ENCODE measurements at places on chromosomes 1 and 21. TPM values are rescaled to one million over a fixed set of nuclear protein-coding genes. Genes with fewer than 3 reads are reported as not detected.

DNA sequence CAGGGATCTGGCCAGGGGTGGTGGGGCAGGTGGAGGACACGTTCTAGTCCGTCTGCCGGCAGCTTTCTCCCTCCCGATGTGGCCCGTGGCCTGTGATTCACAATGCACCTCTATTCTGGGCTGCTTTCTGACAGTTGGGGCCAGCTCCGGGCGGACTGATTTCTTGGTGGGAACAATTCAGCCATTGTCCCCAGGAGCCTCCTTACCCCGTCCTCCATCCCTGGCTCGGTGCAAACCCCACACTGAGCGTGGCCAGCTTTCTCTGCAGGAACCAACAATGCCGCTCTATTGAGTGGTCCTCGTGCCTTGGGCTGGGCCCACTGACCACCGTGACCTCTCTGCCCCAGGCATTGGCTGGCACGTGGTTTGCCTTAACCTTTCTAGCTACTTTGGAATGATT, 29.7 kb downstream of the PADI2 start:
- no peaks in the 10 kb centered on the region for H3K36me3 ChIP-seq
- no peak for DNase-seq
- H3K27ac ChIP-seq: no peak overlapping the region
- H3K27me3 ChIP-seq: no peaks in the 10 kb centered on the region

- no peaks in the 10 kb centered on the region for H3K27me3 ChIP-seq
- H3K27ac ChIP-seq: no peak overlapping the region
- H3K4me1 ChIP-seq: no peaks in the 10 kb centered on the region
- no peaks in the 10 kb centered on the region for H3K36me3 ChIP-seq
These were observed 177.6 kb upstream of the OLFM3 start for GRCh38 chr1:102174259-102174863.

DNA sequence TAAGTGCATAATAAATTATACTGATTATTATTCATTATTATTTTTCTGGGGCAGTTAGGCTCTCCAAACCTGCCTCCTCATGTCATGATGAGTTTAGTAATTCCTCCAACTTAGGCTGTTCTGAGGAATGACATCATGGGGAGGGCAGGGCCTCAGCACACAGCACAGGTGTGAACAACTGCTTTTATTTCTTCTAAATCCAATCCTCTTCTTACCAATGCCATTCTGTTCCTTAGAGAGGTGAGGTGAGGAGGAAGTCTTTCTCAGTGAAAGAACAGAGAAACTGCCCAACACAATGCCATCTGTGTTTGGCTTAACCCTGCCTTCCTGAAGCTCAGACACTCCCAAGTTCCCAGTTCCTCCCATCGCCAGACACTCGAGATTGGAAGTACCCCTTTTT, 45.4 kb upstream of the WASF2 start:
- peaks cover 27% of the 10 kb centered on the region for H3K4me1 ChIP-seq
- no peak overlapping the region for H3K4me3 ChIP-seq
- no peaks in the 10 kb centered on the region for H3K27me3 ChIP-seq
- no peaks in the 10 kb centered on the region for H3K36me3 ChIP-seq

DNA sequence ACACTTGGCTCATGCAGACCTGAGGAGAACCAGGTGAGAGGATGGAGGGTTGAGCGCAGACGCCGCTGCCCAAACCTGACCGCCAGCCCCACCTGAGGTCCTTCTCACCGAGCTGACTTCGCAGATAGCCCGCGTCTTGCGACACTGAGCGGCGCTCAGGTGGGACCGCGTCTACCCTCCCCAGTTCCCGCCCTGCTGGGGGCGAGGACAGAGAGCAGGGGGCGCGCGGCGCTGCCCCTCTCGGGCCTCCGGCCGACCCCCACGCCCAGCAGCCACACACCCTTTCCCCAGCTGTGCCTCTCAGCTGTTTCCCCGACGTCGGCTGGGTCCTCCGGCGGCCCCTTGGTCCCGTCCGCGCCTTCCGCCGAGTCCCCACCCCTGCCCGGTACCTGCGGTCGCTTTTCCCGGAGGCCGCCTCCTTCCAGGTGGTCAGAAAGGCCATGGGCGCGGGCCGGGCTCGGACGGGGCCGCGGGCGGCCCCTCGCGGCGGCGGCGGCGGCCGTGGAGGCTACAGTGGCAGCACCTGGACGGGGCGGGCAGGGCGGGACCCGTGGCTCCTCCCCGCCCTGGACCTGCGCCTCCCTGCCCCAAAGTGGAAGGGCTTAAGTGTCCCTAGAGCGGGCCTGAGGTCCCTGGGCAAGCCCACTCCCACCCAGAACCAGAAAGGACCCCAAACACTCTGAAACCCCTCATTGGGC, 14.4 kb upstream of the TTC39A start:
- no peak for DNase-seq
- no peaks in the 10 kb centered on the region for H3K27me3 ChIP-seq
- H3K36me3 ChIP-seq: no peaks in the 10 kb centered on the region

- no peaks in the 10 kb centered on the region for H3K27me3 ChIP-seq
- peak; percentile 78 for DNase-seq
- H3K36me3 ChIP-seq: no peaks in the 10 kb centered on the region
- H3K27ac ChIP-seq: peak overlapping the region; percentile 69
These were observed 4.1 kb downstream of the ATP2B4 start for GRCh38 chr1:203630697-203631096.

HIVEP3 gene
- polyA plus RNA-seq: 6.9 TPM

DNA sequence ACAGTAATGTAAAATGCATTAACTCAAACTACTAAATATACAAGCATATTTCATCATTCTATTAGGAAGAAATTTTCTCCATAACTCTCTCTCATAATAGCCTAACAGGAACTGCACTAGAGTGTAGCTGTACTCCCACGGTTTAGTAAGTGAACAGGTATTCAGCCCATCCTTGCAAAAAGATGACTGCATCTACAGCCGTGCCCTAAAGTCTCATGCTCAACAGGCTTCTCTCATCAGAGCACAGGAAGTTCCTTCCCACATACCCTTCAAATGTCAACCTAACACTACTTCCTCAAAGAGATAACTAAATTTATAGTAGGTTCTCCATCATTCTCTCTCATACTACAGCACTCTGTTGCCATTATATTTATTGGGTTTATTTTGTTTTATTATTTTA, 251.6 kb downstream of the AKT3 start:
- no peaks in the 10 kb centered on the region for H3K4me1 ChIP-seq
- DNase-seq: no peak
- H3K4me3 ChIP-seq: no peak overlapping the region
- no peak overlapping the region for H3K27ac ChIP-seq
- no peaks in the 10 kb centered on the region for H3K36me3 ChIP-seq
- no peaks in the 10 kb centered on the region for H3K27me3 ChIP-seq

SMPDL3B gene
- 0.26 TPM for polyA plus RNA-seq

S100A9 gene
- 73.9 TPM for polyA plus RNA-seq

GRCh38 chr1:34164771-34165391, at the start of gene CSMD2:
Gene CSMD2 (minus strand): TSS chr1:34165230. CDS start chr1:34165097, 133 bp downstream.
- no peaks in the 10 kb centered on the region for H3K27me3 ChIP-seq
- DNase-seq: peak; percentile 55
- H3K4me3 ChIP-seq: peak within 1 kb of the TSS; percentile 29

DNA sequence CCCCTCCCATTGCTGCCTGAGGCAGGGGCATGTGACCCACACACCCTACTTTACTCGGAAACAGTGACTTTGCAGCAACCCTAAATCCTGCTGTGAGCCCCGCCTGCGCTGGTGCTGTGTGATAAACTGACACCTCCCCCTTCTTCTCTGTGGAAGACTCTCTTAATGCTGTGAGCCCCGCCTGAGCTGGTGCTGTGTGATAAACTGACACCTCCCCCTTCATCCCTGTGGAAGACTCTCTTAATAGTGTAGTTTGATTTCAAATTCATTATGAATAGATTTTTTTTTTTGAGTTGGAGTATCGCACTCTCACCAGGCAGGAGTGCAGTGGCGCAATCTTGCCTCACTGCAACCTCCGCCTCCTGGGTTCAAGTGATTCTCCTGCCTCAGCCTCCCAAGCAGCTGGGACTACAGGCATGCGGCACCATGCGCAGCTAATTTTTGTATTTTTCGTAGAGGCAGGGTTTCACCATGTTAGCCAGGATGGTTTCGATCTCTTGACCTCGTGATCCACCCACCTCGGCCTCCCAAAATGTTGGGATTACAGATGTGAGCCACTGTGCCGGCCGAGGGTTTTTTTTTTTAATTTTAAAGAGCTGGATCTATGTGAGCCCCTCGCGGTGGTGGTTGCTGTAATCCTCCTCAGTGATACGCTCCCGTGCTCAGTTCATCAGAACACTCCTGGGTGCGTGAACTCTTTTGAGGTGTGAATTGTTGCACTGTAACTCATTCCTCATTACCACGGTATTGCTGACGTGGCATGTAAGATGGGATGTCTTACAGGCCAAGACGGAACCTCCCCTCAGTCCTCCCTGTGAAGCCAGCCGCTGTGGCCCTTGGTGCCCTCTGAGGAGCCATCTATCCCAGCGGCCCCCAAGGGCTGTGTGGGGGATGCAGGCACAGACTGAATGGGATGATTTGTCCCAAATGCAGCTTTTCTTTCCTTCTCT, 60.3 kb downstream of the GALNT2 start:
- no peaks in the 10 kb centered on the region for H3K36me3 ChIP-seq
- no peak overlapping the region for H3K27ac ChIP-seq
- DNase-seq: no peak
- no peaks in the 10 kb centered on the region for H3K4me1 ChIP-seq
- no peak overlapping the region for H3K4me3 ChIP-seq
- H3K27me3 ChIP-seq: no peaks in the 10 kb centered on the region

DNA sequence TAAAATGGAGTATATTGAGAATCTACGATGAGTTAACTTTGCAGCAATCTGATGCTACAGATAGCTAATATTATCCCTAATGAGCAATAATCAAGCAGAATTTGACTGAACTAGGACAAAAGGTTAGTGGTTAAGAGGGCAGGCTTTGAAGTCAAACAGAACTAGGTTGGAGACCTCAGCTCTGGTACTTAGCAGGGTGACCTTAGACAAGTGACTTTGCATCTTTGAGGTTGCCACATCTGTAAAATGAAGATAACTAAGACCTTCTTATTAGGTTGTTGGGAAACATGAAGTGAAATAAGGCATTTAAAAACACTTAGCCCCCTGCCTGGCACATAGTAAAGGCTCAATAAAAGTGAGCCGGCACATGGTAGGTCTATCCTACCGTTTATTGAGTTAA, 4.3 kb upstream of the FUCA1 start:
- H3K4me3 ChIP-seq: no peak overlapping the region
- H3K27me3 ChIP-seq: no peaks in the 10 kb centered on the region
- no peaks in the 10 kb centered on the region for H3K36me3 ChIP-seq
- no peak overlapping the region for H3K27ac ChIP-seq
- DNase-seq: no peak

LAMB3 gene
- 8.2 TPM for polyA plus RNA-seq

NBPF4 gene
- not detected for polyA plus RNA-seq

GRCh38 chr1:31765041-31765467, 914 bp upstream of the ADGRB2 start:
- no peaks in the 10 kb centered on the region for H3K36me3 ChIP-seq
- peaks cover 17% of the 10 kb centered on the region for H3K4me1 ChIP-seq
- no peak overlapping the region for H3K27ac ChIP-seq
- H3K4me3 ChIP-seq: no peak overlapping the region
- DNase-seq: no peak

DNA sequence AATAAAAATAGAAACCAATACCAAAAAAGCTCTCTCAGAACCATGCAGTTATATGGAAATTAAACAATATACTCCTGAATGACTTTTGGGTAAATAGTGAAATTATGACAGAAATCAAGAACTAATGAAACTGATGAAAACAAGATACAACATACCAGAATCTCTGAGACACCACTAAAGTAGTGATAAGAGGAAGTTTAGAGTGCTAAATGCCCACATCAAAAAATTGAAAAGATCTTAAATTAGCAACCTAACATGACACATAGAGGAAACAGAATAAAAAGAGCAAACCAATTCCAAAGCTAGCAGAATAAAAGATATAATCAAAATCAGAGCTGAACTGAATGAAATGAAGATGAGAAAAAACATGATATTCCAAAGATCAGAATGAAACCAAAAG, 430.9 kb downstream of the LTN1 start:
- H3K36me3 ChIP-seq: no peaks in the 10 kb centered on the region
- H3K27ac ChIP-seq: no peak overlapping the region
- no peaks in the 10 kb centered on the region for H3K27me3 ChIP-seq
- no peaks in the 10 kb centered on the region for H3K4me1 ChIP-seq
- H3K4me3 ChIP-seq: no peak overlapping the region
- no peak for DNase-seq

- H3K4me3 ChIP-seq: no peak overlapping the region
- no peak overlapping the region for H3K27ac ChIP-seq
- no peaks in the 10 kb centered on the region for H3K36me3 ChIP-seq
- H3K4me1 ChIP-seq: peaks cover 13% of the 10 kb centered on the region
These were observed 674 bp upstream of the HES5 start for GRCh38 chr1:2530513-2531361.

DNA sequence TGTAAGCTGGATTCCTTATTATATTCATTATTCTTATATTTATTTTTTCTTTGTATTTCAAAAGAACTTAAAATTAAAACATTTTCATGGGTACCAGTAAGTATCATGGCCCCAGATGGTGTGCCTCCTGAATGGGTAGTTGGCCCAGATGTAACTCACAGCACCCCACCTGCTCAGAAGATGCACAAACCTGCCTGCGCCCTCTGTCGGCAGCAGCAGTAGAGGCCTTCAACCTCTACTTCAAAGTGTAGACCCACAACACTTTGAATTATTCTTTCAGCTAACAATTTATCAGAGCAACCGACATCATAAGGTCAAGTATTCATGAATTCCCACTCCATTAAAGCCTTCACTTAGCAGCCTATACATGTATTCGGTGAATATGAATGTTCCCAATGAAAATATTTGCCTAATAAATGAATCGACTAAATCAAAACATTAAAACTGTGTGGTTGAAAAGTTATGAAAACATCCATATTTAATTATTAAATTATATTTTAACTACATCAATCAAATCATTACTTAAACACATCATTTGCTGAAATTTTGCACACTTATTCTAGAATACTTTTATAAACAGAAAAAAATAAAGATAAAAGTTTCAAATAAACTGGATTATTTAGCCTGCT, 25.4 kb downstream of the PIGM start:
- H3K4me1 ChIP-seq: no peaks in the 10 kb centered on the region
- H3K4me3 ChIP-seq: no peak overlapping the region
- no peaks in the 10 kb centered on the region for H3K36me3 ChIP-seq

HPCAL4 gene
- polyA plus RNA-seq: 9.9 TPM

FNBP1L gene
- polyA plus RNA-seq: 21.4 TPM

- DNase-seq: peak; percentile 81
- H3K27me3 ChIP-seq: no peaks in the 10 kb centered on the region
- H3K27ac ChIP-seq: peak overlapping the region; percentile 75
- no peak overlapping the region for H3K4me3 ChIP-seq
These were observed 636 bp upstream of the YRDC start for GRCh38 chr1:37808369-37809319.
